ENCODE measurements at places on chromosomes 12 and 14.

DNA sequence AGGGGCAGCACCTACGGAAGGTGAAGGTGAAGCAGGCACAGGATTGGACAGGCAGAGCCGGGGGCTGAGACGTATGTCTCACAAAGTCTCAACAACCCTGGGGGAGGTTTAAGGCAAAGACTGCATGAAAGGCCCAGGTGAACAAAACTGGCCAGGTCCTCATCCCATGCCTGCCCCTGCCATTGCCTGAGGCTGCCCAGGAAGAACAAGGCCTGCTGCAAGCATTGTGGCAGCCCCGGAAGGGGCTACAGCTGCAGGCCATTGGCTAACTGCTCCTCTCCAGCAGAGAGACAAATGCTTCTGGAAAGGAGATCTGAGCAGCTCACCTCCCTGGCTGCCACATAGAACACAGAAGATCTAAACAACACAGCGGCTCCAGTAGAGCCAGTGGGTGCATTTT lies 20.4 kb upstream of the TMEM179 start:
- no peak for DNase-seq

DNA sequence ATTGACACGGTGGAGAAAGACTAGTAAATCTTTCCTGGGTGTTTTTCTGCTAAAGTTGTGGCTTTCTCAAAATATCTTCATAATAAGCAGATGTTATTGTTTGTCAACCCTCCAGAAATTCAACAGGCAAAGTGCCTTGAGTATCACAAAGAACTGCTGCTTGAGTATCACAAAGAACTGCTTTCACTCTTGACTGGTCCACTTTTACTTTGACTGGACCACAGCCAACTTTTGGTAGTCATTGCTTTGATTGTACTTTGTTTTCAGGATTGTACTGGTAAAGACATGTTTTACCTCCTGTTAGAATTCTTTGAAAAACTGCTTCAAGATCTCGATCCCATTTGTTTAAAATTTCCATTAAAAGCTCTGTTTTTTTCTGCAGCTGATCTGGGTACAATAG lies 62.6 kb downstream of the PDZRN4 start:
- DNase-seq: no peak

- peak; percentile 62 for DNase-seq
Observed at GRCh38 chr12:125533434-125534029, 468.3 kb downstream of the AACS start.

GRCh38 chr14:61661471-61662400 lies 33.6 kb upstream of the HIF1A start:
- DNase-seq: no peak

DNA sequence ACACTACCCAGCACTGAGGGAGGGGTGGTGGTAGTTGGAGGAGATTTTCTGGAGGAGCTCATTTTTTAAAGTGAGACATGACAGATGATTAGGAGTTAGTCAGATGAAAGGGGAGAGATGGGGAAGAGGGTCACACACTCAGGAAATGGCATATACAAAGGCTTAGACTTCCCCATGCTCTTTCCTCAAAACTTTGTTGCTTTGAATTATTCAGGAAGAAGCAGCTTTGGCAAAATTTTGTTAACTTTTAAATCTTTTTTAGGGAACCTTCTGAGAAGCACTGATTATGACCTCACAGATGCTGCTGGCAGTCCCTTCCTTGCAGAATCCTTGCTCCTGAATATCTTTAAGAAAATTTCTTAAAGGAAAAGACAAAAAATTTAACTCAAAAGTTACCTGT lies 19.8 kb downstream of the ALDH6A1 start:
- no peak for DNase-seq

GRCh38 chr12:6641131-6641530 lies 5.4 kb upstream of the LPAR5 start:
- DNase-seq: no peak

GRCh38 chr12:18224745-18225144 lies 36.6 kb upstream of the PIK3C2G start:
- no peak for DNase-seq

GRCh38 chr12:91140026-91140931 lies 29.0 kb upstream of the LUM start:
- DNase-seq: no peak

DNA sequence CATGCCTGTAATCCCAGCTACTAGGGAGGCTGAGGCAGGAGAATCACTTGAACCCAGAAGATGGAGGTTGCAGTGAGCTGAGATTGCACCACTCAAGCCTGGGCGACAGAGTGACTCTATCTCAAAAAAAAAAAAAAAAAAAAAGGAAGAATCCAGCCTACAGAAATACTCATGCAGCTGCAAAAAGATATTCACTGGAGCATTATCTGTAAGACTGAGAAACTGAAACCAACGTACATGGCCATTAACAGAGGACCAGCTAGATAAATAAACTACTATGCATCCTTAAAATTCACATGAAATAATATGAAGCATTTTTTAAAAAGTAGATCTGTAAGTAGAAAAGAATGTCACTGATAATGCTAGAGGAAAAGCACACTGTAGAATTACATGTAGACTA lies 3.5 kb downstream of the SLC7A7 start:
- DNase-seq: no peak

DNA sequence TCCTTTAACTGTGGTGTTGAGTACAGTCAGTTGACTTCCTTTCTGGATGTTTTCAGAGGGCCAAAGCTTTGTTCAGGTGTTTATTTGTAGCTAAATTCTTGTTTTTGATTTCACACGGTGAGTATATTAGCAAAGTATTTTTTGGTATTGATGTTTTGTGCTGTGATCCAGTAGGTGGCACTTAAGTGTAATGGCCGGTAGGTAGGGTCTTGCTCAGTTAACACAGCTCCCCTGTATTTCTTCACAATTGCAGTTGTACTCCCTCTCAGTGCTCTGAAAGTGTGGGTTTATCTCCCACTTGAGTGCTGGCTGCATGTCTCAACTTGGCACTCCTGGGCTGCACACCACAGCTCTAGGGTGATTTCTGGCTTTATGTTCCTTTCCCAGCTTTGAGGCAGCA lies 339.5 kb downstream of the AEBP2 start:
- DNase-seq: no peak

- no peak for DNase-seq
Observed at GRCh38 chr14:50447461-50447860, 50.8 kb upstream of the CDKL1 start.

DNA sequence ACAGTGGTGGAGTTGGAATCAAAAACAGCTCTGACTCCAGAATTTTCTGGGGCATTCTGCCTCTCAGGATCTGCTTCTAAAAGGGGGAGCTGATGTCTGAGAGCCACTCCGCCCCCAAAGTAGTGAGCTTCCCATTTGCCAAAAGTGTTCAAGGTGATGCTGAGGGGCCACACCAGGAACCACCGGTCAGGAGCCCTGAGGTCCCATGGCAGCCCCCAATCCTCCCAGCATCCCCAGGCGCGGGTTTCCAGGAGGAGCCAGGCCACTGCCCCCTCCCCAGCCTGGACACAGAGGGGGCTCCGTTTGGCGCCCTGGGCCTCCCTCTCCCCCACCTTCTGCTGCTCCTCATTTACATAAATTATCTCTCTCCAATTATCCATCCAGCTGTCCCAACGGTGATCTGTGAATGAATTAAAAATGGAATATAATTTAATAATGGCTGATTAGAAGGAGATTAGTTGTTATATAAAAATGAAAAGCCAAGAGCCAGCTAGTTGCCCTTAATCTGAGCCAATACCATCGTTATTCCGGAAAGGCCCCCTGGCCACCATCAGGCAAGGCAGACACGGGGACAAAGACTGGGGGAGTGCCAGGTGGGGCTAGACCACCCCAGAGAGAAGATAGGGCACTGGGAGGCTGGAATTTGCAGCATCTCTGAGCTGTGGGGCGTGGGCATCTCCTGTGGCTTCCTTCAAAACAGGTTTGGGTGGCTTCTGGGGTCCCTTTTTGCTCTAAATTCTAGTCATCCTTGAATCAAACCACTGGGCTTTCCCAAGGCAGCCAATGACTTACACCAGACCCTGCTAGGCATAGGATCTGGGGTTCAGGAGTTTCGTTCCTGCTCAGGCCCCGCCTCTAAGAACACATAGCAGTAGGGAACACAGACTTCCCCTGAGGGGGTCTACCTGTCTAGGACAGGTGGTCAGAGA lies 19.7 kb upstream of the VSX2 start:
- no peak for DNase-seq

GRCh38 chr12:97616946-97617345 lies 154.3 kb downstream of the RMST start:
- no peak for DNase-seq

GRCh38 chr12:53046655-53047220 lies 3.1 kb upstream of the TNS2 start:
- peak; percentile 70 for DNase-seq

GRCh38 chr14:88252498-88252897 lies 70.6 kb downstream of the KCNK10 start:
- DNase-seq: no peak

DNA sequence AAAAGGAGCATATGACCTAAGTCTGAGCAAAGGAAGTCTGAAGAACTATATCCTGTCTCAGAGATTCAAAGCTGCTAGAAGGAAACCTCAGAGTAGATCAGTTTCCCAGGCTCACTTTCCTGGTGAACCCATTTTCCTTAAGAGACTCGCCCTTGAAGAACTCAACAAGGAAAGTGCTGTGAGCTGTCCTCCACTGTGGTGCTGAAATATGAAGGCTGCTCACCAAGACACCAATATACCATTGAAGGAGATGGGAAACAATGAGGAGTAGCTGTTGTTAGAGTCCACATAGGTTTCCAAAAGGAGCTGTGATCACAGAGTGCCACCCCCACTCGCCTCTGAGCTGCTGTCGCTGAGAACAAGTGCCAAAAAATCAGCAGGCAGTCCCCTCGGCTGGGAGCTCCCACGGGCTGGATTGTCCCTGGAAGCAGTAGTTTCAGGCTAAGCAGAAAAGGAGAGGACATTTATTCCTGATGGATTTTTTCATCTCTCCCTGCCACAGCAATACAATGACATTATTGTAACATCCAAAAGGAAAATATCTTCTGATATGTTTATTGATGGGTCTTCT lies 282.1 kb downstream of the RPS29 start:
- no peak for DNase-seq

DNA sequence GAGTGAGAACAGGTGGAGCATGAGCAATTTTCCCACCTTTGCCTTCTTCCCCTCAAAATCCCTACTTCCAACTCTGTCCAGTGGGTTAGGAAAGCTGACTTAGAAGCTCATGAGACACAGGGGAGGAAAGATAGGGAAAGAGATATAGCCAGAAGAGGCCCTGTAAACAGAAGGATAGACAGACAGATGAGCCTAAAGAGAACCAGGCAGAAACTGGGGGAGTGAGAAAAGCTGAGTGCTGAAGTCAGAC lies 5.0 kb downstream of the AJUBA start:
- no peak for DNase-seq

DNA sequence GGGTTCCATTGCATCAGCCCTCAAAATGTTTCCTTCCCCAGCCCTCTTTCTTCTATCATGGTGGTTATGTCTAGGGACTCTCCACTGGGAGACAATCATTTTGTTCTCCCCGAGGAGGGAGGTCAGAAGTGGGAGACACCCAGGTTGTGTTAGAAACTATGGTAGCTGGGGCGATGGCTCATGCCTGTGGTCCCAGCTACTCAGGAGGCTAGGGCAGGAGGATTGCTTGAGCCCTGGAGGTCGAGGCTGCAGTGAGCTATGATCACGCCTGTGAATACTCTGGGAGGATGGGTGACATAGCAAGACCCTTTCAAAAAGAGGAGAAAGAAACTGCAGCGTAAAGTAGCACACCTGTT lies 13.0 kb upstream of the LRRC23 start:
- peak; percentile 47 for DNase-seq
